Mesothelial cell of epicardium (in vitro differentiated cells): ENCODE measurements at places on chromosomes 11 and 22. TPM values are rescaled to one million over a fixed set of nuclear protein-coding genes. Genes with fewer than 3 reads are reported as not detected.

GRCh38 chr11:119505861-119506260, 82.9 kb upstream of the THY1 start:
- H3K36me3 ChIP-seq, result no peaks in the 10 kb centered on the region
- no peak overlapping the region for H3K4me3 ChIP-seq
- peaks cover 41% of the 10 kb centered on the region for H3K27me3 ChIP-seq
- H3K4me1 ChIP-seq, result no peaks in the 10 kb centered on the region
- no peak for DNase-seq

DNA sequence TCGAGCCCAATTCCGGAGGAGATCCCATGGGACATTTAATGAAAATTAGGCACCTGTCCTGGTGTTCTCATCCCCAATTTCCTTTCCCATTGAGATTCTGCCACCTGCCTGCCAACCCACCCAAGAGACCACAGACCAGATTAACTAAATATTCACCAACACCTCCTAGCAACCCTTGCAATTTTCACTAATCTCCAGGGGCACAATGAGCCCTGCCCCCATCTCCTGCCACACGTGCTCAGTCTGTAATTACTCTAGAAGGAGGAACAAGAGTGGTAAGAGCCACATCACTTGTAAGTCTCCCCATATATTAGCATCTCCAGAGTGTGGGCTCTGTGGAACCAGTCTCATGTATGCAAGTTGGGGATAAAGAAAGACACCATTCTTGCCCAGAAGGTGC, 38.0 kb downstream of the IL18BP start:
- H3K27me3 ChIP-seq, result no peaks in the 10 kb centered on the region
- no peak for DNase-seq
- peaks cover 14% of the 10 kb centered on the region for H3K36me3 ChIP-seq
- peak overlapping the region; percentile 18 for H3K27ac ChIP-seq
- no peak overlapping the region for H3K4me3 ChIP-seq
- H3K4me1 ChIP-seq, result peaks cover 7% of the 10 kb centered on the region

DNA sequence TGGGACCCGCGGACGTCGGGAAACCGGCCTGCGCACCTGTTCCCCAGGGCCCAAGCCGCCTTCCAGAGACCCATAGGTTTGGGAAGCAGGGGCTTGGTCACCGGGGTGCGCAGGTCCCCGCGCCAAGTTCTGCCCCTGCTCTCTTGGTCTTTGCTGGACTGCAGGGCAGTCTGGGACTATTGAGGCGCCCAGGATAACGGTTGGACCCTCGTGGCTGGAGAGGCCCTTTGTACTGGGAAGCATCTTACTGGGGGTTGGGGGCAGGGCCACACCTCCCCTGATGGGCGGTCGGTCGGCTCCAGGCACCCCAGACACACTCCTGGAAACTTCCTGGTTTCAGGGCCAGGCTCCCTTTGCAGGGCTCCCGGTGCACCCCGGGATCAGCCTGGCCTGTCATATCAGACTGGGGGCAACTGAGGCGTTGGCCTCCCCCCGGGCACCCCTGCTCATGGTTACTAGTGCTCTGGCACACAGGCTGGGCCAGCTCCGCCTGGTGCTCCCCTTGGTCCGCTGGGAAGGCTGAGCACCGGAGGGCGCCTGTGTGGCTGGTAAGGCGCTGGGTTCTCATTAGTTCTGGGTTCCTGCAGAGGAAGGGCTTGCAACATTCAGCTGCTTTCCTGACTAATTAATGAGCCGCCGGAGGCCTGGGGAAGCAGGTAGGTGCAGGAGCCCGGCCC, 1250.5 kb downstream of the BRD1 start:
- H3K4me3 ChIP-seq, result peak overlapping the region; percentile 39
- H3K27ac ChIP-seq, result no peak overlapping the region
- peaks cover 68% of the 10 kb centered on the region for H3K27me3 ChIP-seq
- DNase-seq, result no peak
- H3K36me3 ChIP-seq, result no peaks in the 10 kb centered on the region

GRCh38 chr22:19631899-19632667, 82.2 kb upstream of the SEPTIN5 start:
- H3K27me3 ChIP-seq, result peaks cover 19% of the 10 kb centered on the region
- no peaks in the 10 kb centered on the region for H3K36me3 ChIP-seq
- no peak overlapping the region for H3K4me3 ChIP-seq
- no peaks in the 10 kb centered on the region for H3K4me1 ChIP-seq

GRCh38 chr11:19892876-19893275, 180.2 kb downstream of the NAV2 start:
- no peak for DNase-seq
- peaks cover 10% of the 10 kb centered on the region for H3K36me3 ChIP-seq
- H3K27me3 ChIP-seq, result no peaks in the 10 kb centered on the region
- no peak overlapping the region for H3K4me3 ChIP-seq
- H3K27ac ChIP-seq, result no peak overlapping the region
- peaks cover 18% of the 10 kb centered on the region for H3K4me1 ChIP-seq

DNA sequence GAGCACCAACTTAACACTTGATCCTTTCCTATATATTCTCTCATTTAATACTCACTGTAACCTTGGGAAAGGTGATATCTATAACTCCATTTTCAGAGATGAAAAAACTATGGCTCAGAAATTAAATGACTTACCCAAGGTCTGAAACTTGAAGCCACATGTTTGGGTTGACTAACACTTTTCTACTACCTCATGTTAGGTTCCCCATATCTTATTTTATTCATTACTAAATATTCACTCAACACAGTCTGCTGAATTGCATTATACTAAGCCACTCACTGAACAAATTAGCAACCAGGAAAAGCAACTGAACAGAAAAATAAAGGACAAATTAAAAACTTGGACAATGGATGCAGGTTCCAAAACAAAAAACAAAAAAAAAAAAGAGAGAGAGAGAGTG, 59.9 kb downstream of the FAM168A start:
- H3K27me3 ChIP-seq, result no peaks in the 10 kb centered on the region
- no peak for DNase-seq
- no peak overlapping the region for H3K4me3 ChIP-seq
- peaks cover 13% of the 10 kb centered on the region for H3K4me1 ChIP-seq
- H3K27ac ChIP-seq, result no peak overlapping the region
- peaks cover 2% of the 10 kb centered on the region for H3K36me3 ChIP-seq

GRCh38 chr11:34317036-34317360, 40.8 kb downstream of the ABTB2 start:
- H3K4me3 ChIP-seq, result no peak overlapping the region
- DNase-seq, result no peak
- no peaks in the 10 kb centered on the region for H3K4me1 ChIP-seq
- H3K36me3 ChIP-seq, result no peaks in the 10 kb centered on the region

DNA sequence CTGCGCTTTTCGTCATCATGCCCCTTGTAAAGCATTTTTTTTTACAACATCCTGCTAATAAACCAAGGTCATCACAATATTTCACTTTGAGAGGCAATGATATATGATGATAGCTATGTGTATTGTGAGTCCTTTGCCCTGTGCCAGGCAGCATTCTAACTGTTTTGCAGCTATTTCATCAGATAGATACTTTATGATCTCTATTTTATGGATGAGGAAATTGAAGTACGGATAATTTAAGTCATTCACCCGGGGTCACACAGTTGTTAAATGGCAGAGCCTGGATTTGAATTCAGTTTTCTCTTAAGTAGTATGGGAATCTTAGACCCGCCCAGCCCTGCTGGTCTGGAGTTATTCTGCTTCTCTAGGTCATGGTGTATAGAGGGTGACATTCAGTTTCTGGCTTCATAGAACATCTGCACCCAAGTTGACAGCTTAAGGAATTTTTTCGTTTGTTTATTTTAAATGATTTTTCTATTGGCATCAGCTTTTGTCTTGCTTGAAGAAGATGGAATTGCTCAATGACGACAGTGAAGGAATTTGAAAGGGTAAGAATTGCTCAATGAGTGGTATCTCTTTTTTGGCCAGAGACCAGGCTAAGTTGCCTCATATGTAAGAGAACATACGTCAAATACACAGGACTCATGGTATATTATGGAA, 926 bp downstream of the PRR5L start:
- peaks cover 9% of the 10 kb centered on the region for H3K27me3 ChIP-seq
- DNase-seq, result no peak
- H3K36me3 ChIP-seq, result no peaks in the 10 kb centered on the region
- H3K4me1 ChIP-seq, result no peaks in the 10 kb centered on the region
- H3K27ac ChIP-seq, result no peak overlapping the region
- H3K4me3 ChIP-seq, result no peak overlapping the region

GRCh38 chr11:109819410-109819809, 273.8 kb upstream of the ZC3H12C start:
- H3K4me1 ChIP-seq, result peaks cover 3% of the 10 kb centered on the region
- H3K27ac ChIP-seq, result no peak overlapping the region
- H3K27me3 ChIP-seq, result no peaks in the 10 kb centered on the region
- no peaks in the 10 kb centered on the region for H3K36me3 ChIP-seq
- DNase-seq, result no peak
- H3K4me3 ChIP-seq, result no peak overlapping the region

DNA sequence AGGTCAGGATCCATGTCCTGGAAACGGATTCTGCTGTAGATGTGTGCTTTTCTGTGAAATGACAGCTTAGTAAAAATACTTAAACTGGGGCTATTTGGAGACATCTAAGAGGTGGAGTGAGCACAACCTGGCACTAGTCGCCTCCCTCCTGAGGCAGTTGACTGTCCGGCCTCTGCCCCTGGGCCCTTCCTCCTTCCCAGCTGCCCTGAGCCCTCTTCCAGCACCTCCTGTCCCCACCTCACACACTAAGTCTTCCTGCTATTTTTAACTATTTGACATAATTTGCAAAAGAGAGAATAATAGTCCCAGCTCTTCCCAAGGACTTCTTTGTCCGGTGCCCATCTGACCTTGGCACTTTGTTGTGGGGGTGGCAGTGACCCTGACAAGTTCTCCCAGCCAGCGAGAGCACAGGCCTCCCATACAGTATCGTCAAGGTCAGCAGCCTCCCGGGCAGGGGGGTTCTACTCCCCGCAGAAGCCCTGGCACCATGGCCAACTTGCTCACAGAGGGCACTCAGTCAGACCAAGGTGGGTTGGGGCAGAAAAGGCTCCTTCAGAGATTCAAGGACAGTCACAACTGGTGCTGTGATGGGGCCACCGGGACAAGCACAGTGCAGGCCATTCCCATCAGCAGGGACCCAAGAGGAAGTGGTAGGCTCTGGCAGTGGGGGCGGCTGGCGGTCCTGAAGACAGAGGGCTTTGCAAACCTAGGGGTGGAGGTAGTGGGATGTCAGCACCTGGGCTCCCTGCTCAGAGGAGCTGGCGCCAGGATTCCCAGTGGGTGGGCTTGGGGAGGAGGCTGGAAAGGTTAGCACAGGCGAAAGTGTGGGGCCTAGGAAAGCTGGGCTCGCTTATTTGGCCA, 5.5 kb upstream of the NEAT1 start:
- H3K27ac ChIP-seq, result peak overlapping the region; percentile 95
- peaks cover 2% of the 10 kb centered on the region for H3K36me3 ChIP-seq
- DNase-seq, result no peak
- peaks cover 60% of the 10 kb centered on the region for H3K4me1 ChIP-seq
- peak overlapping the region; percentile 57 for H3K4me3 ChIP-seq

GRCh38 chr11:43418197-43418596, 59.5 kb downstream of the TTC17 start:
- no peaks in the 10 kb centered on the region for H3K27me3 ChIP-seq
- no peaks in the 10 kb centered on the region for H3K4me1 ChIP-seq
- H3K36me3 ChIP-seq, result peaks cover 11% of the 10 kb centered on the region
- H3K4me3 ChIP-seq, result no peak overlapping the region
- H3K27ac ChIP-seq, result no peak overlapping the region

DNA sequence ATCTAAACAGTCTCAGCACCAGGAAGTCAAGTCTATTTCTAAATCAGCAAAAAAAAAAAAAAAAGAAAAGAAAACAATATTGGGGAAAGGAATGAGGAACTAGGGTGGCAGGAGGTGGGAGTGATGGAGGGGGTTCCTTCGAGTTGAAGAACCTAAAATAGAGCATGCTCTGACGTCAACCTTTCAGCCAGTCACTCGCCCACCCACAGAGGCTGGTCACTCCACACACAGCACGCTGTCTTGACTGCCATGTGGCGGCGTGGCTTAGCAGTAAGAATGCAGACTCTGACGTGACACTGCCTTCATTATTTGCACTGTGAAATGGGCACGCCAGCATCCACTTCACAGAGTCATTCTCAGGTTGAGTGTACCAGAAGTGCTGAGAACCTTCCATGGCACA, 48.3 kb downstream of the LARGE1 start:
- H3K27me3 ChIP-seq, result no peaks in the 10 kb centered on the region
- H3K36me3 ChIP-seq, result no peaks in the 10 kb centered on the region
- no peak overlapping the region for H3K4me3 ChIP-seq
- H3K4me1 ChIP-seq, result peaks cover 4% of the 10 kb centered on the region

DNA sequence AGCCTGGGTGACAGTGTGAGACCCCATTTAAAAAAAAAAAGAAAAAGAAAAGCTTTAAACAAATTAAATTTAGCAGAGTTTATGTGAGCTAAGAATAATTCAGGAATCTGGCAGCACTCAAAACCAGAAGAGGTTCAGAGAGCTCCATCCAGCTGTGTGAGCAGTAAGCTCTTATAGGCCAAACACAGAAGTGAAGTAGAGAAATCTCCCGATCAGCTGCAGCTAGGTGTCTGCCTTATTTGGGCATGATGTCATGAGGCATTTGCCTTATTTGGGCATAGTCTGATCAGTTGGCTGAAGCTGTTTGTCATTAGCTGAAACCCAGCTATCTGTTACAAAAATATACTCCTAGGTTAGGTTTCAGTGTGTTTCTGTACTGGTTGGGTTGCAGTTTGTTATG, 8.2 kb downstream of the MS4A15 start:
- H3K36me3 ChIP-seq, result no peaks in the 10 kb centered on the region
- peaks cover 5% of the 10 kb centered on the region for H3K4me1 ChIP-seq
- no peak for DNase-seq
- no peak overlapping the region for H3K4me3 ChIP-seq

DNA sequence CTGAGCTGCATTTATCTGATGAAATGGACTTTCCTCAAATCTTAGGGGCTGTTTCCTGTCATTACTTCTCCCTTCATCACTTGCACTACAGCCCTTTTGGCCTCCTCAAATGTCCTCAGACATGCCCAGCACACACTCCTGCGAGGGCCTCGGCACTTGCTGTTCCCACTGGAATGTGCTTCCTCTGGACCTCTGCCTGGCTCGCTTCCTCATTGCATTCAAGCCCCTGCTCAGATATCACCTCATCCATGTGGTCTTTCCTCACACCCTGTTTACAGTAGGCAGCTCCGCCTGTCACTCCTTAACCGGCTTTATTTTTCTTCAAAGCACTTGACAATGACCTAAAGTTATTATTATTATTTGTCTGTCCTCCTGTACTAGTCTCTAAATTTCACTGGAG, 9.0 kb downstream of the NAT10 start:
- DNase-seq, result no peak
- H3K4me3 ChIP-seq, result no peak overlapping the region
- peaks cover 48% of the 10 kb centered on the region for H3K36me3 ChIP-seq
- H3K27ac ChIP-seq, result no peak overlapping the region
- no peaks in the 10 kb centered on the region for H3K27me3 ChIP-seq

GRCh38 chr11:108559340-108559739, 34.2 kb downstream of the EXPH5 start:
- H3K27me3 ChIP-seq, result no peaks in the 10 kb centered on the region
- H3K4me3 ChIP-seq, result no peak overlapping the region
- no peak for DNase-seq
- no peaks in the 10 kb centered on the region for H3K36me3 ChIP-seq
- H3K4me1 ChIP-seq, result peaks cover 73% of the 10 kb centered on the region
- peak overlapping the region; percentile 81 for H3K27ac ChIP-seq

NCR3LG1 gene
- 4.8 to 5.6 TPM (median 4.9 TPM) in 3 replicates for total RNA-seq

C11orf42 gene
- not detected in 3 replicates for total RNA-seq

RTN4R gene
- total RNA-seq, result 8.9 to 10.0 TPM (median 9.5 TPM) in 3 replicates

SLN gene
- total RNA-seq, result not detected in 3 replicates

POU2AF1 gene
- 0.25 TPM in 1 of 3 replicates, not detected in the others for total RNA-seq

PNPLA3 gene
- 5.7 to 6.2 TPM (median 6.1 TPM) in 3 replicates for total RNA-seq

SVIP gene
- 17.0 to 19.9 TPM (median 19.6 TPM) in 3 replicates for total RNA-seq
